Tibial nerve (tissue), 4 donors: ENCODE measurements at places on chromosomes 12 and 14. TPM values are rescaled to one million over a fixed set of nuclear protein-coding genes. Genes with fewer than 3 reads are reported as not detected.

DNA sequence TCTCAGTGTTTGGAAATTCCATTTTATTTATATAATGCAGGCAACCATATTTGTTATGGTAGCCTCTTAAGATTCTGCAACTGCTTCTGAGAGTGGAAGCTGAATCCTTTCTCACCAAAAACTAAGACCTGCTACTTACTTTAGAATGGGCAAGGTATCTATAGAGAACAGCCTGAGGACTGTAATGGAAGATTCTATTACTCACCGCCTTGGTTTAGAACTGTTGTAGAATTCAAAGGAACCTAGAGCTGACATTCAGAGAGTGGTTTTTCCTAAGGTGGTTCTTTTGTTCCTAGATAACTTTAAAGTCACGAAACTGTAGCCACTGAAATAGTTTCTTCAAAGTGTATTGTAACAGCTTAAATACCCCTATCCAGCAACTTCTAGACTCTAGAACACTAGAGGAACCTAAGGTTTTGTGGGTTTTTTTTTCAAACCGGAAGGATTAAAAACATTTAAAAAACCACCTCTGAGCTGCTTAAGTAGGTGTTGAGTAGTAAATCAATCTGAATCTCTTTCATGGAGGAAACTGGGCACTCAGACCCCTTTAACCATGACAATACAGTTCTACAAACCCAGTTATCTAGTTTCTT, 4.2 kb downstream of the TDP1 start:
- no peak for DNase-seq

- no peak for DNase-seq
Observed at GRCh38 chr14:38536376-38537038, 280.6 kb upstream of the CLEC14A start.

DNA sequence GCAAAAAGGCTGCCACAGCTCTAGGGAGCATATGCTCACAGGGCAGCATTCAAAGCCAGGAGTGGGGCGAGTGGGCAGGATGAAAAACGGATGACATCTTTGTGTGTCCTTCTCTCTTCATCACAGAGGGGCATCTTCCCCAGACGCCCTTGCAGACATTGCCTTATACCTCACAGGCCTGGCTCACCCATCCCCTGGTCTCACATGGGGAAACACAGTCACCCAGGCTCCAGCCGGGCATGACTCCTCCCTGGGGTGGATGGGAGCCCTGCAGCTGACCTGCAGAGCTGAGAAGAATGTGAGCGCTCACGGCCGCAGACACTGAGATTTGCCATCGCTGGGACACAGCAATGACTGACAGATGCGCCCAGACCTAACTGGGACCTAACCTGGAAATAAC, 7.2 kb upstream of the FBRSL1 start:
- DNase-seq = no peak

The FSCB gene
- total RNA-seq = 0.66 TPM

The VRTN gene
- not detected for total RNA-seq
